ENCODE measurements at places on chromosomes 2 and 18.

GRCh38 chr2:231286964-231287363 lies 88.5 kb downstream of the ARMC9 start:
- DNase-seq, result no peak

DNA sequence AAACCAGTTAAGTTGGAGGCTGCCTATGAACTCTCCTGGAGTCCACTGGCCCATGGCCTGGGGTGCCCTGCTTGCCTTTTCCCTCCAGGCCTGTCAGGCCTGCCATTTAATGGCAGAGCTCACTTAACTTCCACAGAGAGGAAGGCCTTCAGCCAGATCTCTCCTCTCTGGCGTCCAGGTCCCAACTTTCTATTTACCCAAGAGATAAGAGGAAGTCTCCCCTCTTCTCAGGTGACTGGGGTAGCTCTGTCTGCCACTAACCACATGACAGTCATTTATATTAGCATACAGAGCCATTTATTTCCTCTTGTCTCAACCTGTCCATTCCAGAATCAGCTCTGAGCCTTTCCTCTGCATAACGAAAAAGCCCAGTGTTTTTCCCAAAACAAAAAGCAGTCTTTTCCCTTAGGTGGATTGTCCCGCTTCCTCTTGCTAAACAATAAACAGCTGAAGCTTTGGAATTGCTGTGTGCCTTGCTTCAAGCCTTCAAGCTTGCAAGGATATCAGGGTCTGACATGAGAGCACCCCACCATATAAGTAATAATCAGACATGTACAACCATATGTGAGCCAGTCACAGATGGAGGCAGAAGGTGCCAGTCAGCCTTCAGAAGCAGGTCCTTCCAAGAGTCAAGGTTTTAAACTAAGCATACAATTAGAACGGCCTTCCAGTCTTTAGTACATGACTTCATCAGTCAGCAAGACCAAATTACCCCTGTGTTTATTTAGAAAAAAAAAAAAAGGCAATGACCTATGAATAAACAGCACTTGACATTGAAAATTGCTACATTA lies 71.2 kb upstream of the STPG4 start:
- no peak for DNase-seq

- no peak for DNase-seq
Observed at GRCh38 chr18:10454681-10455557, 484 bp downstream of the APCDD1 start.

DNA sequence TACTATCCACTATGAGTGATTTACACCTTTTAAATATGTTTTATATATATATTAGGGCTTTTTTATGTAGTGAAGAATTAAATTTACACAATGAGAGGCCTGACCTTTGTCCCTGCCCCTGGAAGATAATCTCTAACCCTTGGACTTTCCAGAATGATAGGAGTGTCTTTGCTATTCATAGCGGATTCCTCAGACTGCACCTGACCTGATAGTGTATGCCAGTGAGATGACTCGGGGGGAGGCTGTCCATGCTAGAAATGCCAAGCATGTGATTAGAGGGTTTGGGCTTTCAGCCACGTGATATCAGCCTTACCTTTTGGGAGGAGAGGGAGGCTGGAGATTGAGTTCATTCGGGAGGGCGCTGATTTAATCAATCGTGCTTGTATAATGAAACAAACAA lies 44.1 kb upstream of the LHCGR start:
- DNase-seq, result no peak

- DNase-seq, result no peak
Observed at GRCh38 chr2:102166189-102166845, 20.5 kb upstream of the IL1RL2 start.

DNA sequence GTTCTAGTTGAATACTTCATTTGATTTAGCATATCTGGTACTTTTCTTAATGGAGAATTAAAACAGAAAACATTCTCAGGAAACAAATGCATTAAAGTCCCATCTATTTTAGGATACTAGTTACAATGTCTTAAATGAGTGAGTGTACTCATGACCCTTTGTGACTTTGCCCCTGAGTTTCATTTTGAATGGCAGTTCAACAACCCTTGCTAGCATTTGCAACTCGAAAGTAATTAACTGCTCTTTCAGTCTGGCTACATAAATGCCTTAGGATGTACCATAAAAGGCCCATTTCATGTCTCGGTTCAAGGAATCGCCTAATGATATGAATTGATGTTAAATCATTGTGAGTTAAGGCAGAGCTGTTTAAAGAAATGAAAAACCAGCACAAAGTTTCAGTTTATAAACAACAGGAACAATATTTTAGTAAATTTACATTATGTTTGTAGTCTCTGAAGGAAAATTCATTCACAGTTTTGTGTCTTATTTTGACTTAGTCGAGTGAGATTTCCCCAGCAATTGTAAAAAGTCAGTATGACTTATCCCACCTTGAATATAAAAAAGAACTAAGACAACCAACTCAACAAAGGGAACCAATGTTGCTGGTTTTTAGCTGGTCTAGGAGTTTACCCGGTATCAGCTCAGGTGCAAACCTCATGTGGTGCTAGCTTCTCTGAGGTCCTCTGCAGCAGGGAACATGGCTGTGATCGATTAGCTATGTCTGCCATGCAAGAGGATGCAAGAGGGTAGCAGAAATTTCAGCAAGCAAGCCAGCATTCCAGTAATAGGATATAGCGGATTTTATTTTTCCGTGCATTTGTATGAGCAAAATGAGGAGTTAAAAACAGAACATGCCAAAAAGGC lies 386.2 kb downstream of the PTPRM start:
- DNase-seq, result no peak

GRCh38 chr18:35071819-35072247 lies 30.6 kb downstream of the MAPRE2 start:
- no peak for DNase-seq

DNA sequence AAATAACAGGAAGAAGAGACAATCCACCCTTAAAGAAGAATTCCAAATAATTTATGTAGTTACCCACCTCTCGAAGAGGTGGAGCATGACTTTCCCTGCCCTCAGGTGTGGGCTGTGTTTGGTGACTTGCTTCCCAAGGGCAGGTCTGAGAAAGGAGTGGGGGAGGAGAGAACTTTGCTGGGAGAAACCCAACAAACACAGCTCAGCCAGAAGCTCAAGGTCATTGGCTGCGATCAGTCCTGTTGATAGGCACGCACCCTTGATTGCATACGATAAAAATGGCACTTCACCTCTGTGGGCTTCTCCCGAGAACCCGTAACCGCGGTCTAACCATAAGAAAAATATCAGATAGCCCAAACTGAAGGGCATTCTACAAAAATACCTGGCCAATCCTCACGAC lies 157.5 kb upstream of the ID2 start:
- DNase-seq, result no peak

DNA sequence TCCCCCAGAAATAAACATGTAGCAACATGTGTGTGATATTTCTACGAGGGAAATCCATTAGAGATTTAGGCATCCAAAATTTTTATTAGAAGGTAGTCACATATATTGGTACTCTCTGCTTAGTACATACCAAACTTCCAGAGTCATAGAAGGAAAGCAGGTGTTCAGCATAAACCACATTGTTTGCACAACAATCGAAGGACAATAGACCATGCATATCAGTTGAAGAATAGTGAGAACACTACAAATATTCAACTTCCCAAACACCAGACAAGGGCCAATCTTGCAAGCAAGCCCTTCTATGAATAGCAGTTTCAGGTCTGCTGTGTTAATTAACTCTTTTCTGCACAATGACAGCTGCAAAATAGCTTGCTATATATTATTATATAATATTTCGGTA lies 702.2 kb downstream of the ERBB4 start:
- DNase-seq, result no peak

GRCh38 chr18:72530622-72531021 lies 13.5 kb downstream of the CBLN2 start:
- no peak for DNase-seq

- no peak for DNase-seq
Observed at GRCh38 chr18:49596687-49597086, 34.8 kb downstream of the LIPG start.

GRCh38 chr2:236840215-236840614 lies 245.5 kb upstream of the COPS8 start:
- DNase-seq, result no peak

DNA sequence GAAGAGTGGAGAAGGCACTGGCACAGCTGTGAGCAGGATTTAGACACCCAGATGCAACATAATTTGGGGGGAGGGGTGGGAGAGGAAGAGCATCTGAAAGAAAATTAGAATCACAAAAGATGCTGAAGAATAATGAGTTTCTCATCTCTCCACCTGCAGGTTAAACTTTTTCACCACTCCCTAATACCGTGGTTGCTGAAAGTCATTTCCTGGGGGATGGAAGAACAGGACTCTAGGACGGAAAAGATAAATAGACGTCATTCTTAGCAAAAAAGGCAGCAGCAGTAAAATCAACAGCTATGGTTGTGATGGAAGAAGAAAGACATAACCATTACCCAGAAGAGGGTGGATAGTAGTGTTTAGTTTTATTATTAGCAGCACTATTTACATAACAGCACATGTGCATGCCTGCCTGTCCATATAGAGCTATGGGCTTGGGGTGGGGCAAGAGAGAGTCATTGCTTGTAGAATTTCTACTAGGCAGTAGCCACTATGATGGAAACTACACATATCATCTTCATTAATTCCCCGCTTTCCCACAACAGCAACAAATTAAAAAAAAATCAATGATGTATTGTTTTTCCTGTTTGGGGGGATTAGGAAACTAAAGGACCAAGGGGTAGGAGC lies 212.2 kb downstream of the TRIB2 start:
- no peak for DNase-seq

GRCh38 chr2:224941960-224942359 lies 100.3 kb downstream of the DOCK10 start:
- no peak for DNase-seq

DNA sequence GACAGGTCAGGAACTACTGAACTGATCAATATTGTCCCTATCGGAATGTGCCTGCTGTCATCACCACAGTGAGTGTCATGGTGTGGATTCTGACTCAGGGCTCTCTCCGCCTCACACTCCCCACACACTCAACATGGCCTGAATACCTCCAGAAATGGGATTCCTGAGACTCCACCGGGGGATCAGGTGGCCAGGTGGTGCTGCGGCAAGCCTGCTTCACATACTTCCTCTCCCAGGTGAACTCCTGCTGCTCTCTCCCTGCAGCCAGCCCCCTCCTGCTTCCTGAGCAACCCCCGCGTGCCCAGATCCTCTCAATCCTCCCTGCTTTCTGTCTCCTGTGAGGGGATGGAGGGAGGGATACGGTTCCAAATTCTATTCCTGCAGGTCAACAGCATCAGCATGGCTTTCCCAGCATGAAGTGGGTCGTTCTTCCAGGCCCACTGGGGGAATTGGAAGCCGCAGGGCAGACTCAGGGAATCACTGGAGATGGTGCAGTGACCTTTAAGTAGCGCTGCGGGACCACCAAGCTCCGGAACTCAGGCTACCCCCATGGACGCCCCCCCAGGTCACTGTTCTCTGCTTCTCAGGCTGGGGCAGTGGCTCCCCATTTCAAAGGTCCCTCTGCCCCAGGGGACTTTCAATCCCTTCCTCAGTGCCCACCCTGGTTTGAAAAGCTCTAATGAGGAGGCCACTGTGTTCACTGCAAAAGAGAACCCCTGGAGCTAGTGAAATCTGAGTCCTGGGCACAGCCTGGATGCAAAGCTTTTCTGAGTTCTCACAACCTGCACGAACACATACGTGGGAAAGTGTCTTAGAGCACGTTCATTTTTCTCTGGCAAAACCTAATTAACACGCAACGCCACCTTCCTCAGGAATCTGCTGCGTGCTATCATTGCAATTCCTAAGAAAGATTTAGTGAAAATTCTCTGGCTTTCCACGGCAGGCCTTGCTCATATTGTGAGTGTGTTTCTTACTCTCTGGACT lies 168.4 kb downstream of the ZFP36L2 start:
- no peak for DNase-seq

- DNase-seq, result no peak
Observed at GRCh38 chr2:43455731-43456642, 139.9 kb downstream of the THADA start.

DNA sequence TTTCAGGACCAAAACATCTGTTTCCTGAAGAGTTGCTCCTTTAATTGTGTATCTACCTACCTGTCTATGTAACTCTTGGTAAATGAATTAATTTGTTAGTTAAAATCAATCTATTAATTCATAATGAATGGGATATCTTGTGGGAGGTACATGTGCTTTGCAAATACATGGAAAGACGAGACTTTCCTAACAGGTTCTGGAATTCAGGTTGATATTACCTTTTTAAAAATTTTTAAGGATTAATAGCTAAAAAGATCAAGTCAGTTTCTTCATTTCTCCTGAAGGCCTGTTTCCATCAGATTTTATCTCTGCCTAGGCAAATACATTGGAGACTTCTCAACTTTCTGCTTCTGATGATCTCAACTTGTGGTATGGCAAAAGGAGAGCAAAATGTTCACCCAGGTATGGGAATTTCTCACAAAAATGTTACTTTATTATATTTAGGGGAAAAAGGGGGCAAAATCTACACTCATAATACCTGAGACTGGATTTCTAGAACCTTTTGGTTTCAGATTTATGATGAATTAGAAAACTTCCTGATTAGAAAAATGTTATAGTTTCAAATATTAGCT lies 7.4 kb downstream of the TFPI start:
- no peak for DNase-seq

- no peak for DNase-seq
Observed at GRCh38 chr2:23543302-23543701, 158.3 kb downstream of the KLHL29 start.

DNA sequence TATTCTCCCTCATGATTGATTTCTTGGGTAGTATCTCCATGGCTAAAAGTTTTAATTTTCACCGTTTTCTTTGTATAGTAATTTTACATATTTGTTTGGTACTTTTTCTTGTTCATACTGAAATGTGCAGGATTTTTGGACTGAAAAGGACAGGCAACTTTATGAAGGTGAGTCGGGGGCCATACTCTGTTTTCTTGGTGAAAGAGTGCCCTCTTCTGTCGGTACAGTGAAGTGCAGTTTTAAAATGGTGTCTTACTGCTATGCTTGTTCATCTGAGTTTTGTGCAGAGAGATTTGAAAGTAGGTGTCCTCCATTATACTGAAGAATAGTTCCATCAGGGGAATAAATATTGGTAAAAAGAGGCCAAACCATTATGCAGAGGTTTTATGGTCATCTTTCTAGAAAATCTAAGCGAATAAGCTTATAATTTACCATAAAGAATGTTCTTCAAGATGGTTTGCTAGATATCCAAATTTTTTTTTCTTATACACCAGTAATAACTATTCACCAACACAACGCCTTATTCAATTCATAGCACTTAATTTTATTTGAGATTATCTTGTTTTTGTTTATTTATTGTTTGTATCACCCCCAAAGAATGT lies 8.7 kb upstream of the SERPINB13 start:
- peak; percentile 29 for DNase-seq

- DNase-seq, result no peak
Observed at GRCh38 chr2:180653481-180653880, 326.9 kb upstream of the UBE2E3 start.

- DNase-seq, result peak; percentile 36
Observed at GRCh38 chr2:140990416-140990815, 1140.4 kb downstream of the LRP1B start.

DNA sequence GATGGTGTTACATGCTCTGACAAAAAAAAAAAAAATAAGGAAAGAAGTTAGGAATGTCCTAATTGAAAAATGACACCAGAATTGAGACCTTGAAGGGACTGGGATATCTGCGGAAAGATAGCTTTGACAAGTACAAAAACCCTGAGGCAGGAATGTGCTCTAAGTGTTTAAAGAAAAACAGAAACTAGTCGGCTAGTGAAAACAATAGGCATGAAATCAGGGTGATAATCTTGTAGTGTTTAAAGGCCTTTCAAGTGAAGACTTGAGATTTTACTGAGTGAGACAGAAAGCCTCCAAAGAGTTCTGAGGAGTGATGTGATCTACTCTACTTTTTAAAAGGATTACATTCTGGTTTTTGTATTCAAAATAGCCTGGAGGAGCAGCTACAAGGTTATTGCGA lies 107.4 kb downstream of the COBLL1 start:
- no peak for DNase-seq
